Right hindlimb (tissue), 1 donor: ENCODE measurements at places on chromosomes 7 and 10.

GRCh38 chr7:157009778-157010587 lies 480 bp downstream of the MNX1 start:
- DNase-seq, result no peak

DNA sequence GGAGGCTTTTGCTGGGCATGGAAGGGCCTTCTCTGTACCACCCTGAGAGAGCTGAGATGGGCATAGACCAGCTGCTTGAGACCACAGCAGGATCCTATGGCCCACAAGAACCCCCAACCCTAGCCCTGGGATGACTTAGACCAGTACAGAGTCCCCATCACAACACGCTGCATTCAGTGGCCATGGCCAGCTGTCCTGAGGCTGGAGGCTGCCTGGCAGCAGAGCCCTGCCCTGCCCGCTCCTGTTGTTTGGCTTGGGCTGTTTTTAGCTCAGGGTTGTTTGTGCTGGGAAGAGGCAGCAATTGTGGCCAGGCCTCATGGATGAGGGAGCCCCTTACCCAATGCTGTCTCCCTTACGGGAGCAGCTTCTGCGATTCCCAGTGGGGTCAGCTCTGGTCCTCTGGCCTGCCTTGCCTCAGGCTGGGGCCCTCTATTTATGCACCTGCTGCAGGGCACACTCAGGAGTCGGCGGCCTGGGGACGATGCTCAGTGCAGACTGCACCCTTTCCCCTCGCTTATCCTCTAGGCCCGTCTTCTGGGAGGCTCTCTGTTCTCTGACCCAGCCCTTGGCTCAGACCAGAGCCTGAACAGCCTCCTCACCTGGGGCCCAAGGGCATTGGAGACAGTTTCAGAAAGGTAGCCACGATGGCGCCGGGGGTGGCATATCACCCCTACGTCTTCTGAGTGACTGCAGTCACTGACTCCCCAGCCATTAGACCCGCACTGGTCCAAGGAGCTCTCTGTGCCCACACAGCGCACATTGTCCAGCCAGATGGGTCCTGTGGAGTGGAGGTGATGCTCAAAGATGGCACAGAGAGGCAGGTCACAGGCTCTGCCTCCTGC lies 6.3 kb downstream of the LOXL4 start:
- no peak for DNase-seq

DNA sequence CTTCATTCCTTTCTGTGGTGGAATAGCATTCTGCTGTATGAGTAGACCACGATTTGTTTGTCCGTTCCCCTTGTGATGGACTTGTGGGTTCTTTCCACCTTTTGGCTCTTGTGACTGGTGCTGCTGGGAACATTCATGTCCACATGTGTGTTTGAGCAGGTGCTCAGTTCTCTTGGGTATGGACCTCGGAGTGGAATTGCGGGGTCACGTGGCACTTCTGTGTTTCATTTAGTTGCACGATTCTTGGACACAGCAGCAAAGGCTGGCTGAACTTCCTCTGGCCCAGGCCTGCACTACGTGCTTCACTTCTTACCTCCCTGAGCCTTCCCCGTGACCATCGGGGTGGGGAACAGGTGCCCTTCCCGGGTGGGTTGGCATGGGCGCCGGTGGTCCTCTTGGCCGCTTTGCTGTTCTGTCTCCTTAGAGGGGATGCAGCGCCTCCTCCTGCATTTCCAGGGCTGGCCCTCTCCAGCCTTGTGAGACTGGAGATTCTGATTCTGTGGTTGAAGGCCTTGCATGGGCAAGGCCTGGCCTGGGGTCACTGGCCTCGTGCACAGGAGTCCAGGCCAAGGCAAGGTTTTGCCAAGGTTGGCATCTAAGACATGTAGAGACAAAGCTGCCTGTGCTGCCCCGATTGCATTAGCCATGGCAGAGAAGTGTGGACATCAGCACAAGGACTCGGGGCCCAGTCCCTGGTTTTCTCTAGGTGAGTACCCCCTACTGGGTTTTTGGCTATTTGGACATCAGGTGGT lies 25.1 kb downstream of the DOCK1 start:
- DNase-seq, result peak; percentile 45

GRCh38 chr7:5646846-5647245 lies 134.6 kb downstream of the RNF216 start:
- peak; percentile 34 for DNase-seq

- DNase-seq, result no peak
Observed at GRCh38 chr10:51918884-51919325, 219.5 kb upstream of the CSTF2T start.

DNA sequence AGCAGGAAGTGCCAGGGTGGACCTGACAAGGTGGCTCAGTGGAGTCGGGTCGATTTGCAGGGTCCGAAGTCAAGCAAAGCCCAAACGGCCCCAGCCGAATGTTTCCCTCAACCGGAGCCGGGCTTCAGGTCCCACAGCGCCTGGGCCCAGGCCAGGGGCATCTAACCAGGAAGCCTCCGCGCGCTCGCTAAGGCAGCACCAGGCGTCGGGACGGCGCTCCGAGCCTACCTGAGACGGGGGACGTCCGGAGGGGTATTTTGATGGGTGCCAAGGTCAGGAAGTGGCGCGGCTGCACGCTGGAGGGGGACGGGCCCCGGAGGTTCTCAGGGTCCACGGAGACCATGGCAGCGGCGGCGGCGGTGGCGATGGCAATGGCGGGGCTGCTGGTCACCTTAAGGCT lies 51.5 kb downstream of the TCERG1L start:
- DNase-seq, result no peak

DNA sequence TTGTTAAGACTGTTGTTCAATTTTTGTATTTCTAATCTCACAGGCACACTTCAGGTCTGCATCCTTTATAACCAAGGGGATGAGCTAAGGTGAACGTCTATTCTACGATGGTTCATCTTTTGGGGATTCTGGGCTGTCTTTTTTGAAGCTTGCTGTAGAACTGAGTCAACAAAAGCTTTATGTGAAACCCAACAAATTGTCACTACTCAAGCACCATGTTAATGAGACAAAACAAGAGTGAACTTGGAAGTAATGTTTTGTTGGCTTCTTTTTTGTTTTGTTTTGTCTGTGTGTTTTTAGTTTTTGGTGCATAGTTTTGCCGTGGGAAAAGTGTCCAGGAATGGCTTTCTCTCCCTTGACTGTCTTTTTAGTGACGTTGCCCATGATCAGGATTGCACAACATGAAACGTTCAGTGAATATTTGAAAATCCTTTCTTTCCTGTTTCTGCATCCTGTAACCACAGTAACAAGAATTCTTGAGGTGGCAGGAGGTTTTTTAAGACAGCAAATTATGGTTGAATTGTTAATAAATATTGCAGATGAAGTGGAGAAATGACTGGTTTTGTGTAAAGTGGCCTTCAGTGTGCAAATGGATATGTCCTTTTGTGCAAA lies 65.6 kb downstream of the WIPF3 start:
- no peak for DNase-seq

DNA sequence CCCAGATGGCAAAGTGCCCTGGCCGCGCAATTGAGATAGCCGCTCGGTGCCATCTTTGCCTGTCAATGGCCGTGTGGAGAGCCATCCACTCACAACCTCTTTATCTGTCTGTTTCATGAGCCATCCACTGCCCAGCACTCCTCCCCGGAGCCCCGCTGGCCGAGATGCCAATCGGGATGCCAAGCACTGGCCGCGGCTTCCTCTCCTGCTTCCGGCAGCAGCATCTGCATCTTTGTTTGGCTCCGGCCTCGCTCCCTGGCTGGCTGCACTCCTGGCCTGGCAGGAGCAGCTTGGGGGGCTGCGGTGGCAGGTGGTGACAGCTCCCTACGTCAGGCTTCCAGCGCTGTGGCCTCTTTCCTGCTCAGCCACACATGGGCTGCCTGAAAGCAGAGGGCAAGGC lies 231.7 kb downstream of the USP6NL start:
- DNase-seq, result no peak

- DNase-seq, result peak; percentile 72
Observed at GRCh38 chr7:23680414-23681405, 711 bp downstream of the FAM221A start.

DNA sequence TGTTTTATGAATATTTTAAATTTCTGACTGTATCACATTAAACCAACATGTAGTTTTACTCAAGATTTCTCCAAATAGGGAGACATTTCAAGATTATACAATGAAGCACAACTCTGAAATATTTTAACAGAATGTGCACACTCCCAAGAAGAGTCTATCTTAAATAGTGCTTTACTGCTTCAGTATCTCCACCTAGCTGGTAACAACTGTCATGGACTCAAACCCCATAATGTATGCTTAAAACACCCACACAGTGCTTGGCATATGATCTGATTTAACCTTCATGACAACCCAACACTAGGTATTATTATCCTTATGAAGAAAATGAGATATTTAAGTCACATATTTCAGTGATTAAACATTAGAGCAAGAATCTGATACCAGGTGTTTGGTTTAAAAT lies 45.9 kb downstream of the ASZ1 start:
- no peak for DNase-seq

DNA sequence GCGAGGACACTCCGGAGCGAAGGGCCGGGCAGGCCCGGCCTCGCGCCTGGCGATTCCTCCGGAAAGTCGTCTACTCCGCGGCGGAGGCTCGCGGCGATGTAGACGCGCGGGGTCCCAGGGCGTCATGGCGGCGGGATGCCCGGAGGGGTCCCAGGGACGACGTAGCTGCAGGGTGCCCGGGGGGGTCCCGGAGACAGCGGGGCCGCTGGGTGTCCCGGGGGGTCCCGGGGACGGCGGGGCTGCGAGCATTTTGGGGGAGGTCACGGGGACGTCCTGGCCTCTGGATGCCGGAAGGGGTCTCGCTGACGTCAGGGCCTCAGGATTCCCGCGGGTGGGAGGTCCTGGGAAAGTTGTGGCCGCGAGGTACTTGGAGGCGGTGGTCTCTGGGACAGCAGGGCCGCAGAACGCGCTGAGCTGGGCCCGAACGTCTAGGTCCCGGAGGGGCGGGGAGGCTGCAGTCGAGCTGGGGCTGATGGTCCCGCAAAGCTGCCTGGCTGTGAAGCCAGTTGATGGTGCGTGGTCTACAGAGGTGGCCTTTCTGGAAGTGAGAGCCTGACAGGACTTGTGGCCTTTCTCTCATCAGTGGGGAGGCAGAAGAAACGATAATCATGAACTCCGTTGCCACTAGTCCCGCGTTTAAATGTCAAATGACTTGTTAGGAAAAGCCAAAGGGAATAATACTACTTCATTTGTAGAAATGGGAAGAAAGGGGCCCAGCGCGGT lies 637 bp downstream of the HSPA14 start:
- DNase-seq, result peak; percentile 73

- no peak for DNase-seq
Observed at GRCh38 chr10:126302476-126302756, 85.9 kb downstream of the ADAM12 start.

GRCh38 chr10:118754229-118754555 lies 578 bp downstream of the CACUL1 start:
- peak; percentile 67 for DNase-seq

GRCh38 chr7:45976485-45976856 lies 55.4 kb upstream of the IGFBP3 start:
- no peak for DNase-seq

GRCh38 chr10:24414597-24414996 lies 205.7 kb downstream of the KIAA1217 start:
- no peak for DNase-seq

DNA sequence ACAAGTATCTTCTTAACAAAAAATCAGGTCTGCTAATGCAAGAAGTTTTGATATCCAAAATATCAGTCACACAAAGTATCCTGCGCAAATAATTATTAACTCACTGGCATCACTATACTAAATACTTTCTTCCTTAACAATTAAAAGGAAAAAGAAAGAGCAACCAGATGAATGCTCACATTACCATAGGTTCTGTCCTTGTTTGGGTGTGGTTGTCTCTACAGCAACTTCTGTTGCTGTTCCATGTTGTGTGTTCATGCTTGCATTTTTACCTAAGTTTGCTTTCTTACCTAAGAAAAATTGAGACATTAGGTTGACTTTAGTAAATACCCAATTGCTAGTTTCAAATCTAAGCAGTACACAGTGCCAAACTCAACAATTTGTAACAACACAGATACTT lies 32.5 kb downstream of the FZD9 start:
- DNase-seq, result no peak

GRCh38 chr10:103598654-103599115 lies 105.2 kb downstream of the NEURL1 start:
- DNase-seq, result peak; percentile 80
